ENCODE measurements at places on chromosomes 7 and 10.
A peak's percentile ranks its signal among the peaks of the same experiment; 100 is the strongest.

DNA sequence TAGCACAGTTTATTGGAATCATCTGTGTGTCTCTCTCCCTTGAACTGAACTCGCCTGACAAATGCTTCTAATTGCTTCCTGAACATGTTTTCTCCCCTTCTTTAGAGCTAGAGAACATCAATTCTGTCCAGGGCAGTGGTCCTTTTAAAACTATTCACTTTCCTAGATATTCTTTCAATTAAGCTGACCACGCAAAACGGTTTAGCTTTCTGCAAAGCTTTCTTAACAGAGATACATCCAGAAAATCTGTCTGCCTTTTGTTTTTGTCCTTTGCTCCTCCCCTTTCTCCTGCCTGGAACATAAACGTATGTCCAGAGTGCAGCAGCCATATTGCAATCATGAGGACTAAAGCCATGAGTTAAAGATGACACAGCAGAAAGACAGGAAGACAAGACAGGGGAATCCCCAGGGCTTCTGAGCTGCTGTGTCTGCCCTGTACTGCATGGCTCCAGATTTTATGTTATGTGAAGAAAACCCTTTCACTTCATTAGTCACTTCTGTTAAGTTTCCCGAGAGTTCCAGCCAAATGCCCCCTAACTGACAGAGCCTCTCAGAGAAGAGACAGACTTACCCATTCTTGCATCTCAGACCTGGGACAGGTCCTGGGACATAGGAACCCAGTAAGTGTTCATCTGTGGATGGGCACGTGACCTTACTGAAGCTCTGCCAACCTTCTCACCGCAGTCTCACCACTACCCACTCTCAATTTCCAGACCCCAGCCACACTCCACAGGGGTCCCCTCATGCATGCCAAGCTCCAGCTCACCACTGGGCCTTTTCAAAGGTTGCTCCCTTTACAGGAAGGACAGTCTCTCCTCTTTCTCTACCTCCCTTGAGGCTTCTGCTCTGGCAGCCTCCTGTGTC, 35.0 kb upstream of the CPXM2 start:
- DNase-seq, result no peak

GRCh38 chr10:21300551-21300950, 224.9 kb downstream of the SKIDA1 start:
- no peak for DNase-seq

GRCh38 chr7:70237831-70238575, 639.7 kb downstream of the AUTS2 start:
- DNase-seq, result no peak

- DNase-seq, result peak; percentile 30
Measured at GRCh38 chr10:1109795-1110673, 53.8 kb downstream of the WDR37 start.

GRCh38 chr10:18759575-18759974, 100.3 kb downstream of the ARL5B start:
- no peak for DNase-seq
